Neural progenitor cell (in vitro differentiated cells): ENCODE measurements at places on chromosomes 1 and 21.

DNA sequence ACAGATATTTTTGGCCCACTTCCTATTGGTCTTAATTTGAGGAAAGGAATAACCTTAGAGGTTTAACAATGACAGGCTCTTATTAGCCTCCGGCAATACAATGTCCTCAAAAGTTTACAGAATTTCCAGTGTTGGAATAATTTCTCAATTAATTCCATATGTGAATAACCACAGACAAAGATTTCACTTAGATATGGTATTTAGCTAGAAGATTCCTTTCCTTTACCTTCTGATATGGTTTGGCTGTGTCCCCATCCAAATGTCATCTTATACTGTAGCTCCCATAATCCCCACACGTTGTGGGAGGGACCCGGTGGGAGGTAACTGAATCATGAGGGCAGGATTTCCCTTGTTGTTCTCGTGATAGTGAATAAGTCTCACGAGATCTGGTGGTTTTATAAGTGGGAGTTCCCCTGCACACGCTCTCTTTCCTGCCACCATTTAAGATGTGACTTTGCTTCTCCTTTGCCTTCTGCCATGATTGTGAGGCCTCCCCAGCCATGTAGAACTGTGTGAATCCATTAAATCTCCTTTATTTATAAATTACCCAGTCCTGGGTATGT lies 54.9 kb upstream of the RGS7 start:
- no peak for DNase-seq

DNA sequence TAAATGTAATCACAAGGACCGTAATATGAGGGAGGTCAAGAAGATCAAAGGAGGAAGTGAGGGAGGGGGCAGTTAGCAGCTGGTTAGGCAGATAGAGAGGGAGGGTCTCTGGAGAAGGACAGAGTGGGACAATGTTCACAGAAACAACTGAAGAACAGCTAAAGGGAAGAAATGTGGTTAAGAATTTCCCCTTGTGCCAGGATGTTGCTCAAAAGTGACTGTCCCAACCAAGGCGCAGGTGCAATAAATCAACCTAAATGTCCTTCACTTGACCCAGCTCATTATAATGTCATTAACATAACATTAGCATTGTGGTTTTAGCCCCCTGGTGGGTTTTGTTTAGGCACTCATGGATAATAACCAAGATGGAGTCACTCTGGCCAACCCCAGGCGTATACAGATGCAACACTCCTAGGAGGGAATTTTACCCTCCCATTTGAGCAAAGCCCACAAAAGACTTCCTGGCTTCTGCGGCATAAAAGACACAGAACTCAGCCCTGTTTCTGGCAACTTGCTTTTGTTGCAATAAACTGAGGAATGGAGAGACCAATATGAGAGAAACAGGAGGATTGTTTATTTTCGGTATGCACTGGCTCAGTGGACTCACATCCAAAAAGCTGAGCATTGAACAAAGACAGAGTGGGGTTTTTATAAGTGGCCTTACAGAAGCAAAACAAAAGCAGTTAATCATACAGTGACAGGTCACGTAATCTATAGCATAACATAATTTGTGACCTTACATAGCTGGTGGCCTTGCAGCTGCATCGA lies 7.3 kb upstream of the CA6 start:
- no peak for DNase-seq

DNA sequence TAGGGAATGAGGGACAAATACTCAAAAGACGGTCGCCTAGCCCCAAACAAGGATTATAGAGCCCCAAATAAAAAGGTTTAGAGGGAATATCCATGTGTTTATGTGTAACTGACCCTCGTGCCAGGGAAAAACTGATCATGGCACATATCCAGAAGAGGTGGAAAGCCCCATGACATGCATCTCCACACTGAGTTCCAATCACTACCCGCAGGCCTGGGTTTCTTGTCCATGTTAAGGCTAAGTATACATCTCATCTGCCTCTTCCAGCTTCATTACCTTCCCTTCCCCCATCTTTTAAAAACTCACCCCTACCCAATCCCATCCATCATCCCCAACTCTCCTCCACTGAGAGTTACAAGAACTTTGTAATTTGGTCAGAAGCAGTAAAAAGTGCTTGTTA lies 15.2 kb downstream of the GADD45A start:
- DNase-seq: no peak

DNA sequence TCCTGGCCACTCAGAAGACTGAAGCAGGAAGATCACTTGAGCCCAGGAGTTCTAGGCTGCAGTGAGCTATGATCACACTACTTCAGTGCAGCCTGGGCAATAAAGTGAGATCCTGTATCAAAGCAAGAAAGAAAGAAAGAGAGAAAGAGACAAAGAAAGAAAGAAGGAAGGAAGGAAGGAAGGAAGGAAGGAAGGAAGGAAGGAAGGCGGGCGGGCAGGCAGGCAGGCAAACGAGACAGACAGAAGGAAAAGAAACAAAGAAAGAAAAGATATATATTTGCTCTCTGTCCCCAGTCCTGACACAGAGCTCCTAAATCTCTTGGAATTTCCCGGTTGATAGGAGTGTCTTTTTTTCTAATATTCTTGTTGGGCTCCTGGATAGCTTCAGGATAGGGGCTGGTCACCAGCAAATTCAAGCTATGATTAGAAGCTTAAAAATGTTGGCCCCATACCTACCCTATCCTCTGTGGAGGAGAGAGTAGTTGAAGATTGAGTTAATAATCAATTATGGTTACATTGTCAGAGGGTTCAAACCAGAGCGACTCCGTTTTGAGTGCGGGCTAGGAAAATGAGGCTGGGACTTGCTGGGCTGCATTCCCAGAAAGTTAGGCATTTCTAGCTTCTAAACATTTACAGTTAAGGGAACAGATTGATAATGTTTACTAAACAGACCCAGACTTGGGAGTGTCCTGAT lies 3.3 kb upstream of the MIGA1 start:
- no peak for DNase-seq

GRCh38 chr1:46444466-46444865 lies 45.2 kb upstream of the DMBX1 start:
- no peak for DNase-seq

DNA sequence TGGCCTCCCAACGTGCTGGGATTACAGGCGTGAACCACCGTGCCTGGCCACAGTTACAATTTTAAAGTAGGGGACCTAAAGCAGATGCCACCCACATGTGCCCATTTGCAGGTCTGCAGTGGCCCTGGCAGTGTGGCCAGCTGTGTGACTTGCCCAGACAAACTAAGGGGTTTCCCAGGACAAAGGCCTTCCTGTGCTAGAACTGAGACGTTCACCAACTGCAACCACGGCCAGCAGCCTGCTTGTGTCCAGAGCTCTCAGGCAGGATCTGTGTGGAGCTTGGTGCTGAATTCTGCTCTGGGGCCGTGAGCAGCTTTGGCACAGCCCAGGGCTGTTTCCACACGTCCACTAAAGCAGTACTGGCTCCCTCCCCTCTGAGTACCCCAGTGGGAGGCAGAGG lies 10.6 kb upstream of the PTTG1IP start:
- no peak for DNase-seq

DNA sequence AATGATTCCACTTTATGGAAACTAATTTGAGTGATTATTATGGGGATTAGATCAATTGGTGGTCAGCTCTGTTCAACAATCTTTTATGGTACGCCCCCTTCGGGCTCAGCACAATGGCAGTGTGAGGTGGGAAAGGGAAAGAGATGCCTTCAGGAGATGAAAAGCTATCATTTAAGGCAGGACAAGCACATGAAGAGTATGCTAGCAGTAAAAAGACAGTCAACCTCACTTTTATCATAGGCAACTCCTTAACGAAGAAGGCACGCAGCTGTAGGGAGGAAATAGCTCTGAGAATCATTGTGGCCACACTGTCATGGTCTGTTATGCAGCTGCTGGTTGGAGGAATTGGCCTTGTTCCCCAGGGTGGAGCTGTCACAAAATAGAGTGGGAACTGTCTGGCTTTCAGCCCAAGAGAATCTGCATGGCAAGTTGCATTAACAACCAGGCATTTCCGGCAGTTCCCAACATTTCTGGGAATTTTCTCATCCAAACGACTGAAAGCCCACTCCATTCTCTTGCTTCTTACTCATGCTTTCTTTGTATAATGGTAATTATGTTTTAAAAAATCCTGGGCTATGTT lies 54.4 kb upstream of the BCL10 start:
- no peak for DNase-seq

- DNase-seq: peak; percentile 60
These were observed 653 bp upstream of the IFFO2 start for GRCh38 chr1:18957136-18957521.

DNA sequence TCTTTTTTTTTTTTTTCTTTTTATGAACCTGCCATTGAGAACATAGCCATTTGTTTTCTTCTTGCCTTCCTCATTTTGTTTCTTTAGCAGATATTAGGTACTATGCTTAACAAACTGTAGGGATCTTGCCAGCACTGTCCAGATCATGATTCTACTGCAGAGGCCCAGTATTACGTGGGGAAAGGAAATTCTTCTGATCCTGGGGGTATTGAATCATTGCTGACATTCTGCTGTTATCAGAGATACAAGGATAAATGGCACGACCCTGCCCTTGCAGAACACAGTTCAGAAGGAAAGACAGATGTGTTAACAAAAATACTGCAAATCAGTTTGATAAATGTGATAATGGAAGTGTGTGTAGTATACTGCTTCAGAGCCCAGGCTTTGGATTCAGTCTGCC lies 56.2 kb downstream of the BTBD8 start:
- no peak for DNase-seq

DNA sequence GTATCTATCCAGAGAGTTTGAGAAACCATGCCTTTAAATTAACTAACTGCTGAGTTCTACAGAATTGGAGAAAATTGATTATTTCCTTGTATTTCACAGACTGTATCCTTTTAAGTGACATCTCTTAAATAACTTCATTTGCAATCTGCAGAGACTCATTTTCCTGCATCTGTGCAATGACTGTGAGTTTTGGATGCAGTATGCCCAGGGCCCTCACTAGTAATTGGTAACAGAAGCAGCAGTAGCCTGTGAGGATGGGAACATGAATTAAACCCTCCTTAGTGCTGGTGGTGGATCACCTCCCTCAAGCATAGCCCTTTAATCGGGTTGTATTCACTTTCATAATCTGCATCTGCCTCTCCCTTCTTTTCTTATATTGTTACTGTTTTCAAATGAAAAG lies 21.7 kb upstream of the SH3D21 start:
- no peak for DNase-seq

GRCh38 chr1:203547771-203548421 lies 53.9 kb downstream of the OPTC start:
- no peak for DNase-seq

DNA sequence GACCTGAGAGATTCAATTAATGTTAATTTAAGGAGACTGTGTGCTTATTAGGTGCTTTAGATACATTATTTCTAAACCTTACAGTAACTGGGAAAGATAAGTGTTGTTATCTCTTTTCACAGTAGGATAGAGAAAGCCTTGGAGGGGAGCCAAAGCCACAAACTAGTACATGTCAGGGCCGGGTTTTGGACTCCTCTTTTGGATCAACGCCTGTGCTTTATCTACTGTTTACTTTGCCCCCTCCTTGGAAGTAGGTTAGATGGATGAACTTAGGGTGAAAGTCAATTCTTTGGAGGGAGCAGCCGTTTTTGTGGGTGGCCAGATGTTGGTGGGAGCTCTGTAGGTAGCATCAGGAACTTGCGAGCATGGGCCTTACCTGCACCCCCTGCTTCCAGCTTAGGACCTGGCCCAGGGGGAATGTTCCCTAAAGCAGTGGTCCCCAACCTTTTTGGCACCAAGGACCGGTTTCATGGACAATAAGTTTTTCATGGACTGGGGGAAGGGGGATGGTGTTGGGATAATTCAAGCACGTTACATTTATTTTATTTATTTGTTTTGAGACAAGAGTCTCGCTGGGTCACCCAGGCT lies 1.7 kb downstream of the HHAT start:
- no peak for DNase-seq

DNA sequence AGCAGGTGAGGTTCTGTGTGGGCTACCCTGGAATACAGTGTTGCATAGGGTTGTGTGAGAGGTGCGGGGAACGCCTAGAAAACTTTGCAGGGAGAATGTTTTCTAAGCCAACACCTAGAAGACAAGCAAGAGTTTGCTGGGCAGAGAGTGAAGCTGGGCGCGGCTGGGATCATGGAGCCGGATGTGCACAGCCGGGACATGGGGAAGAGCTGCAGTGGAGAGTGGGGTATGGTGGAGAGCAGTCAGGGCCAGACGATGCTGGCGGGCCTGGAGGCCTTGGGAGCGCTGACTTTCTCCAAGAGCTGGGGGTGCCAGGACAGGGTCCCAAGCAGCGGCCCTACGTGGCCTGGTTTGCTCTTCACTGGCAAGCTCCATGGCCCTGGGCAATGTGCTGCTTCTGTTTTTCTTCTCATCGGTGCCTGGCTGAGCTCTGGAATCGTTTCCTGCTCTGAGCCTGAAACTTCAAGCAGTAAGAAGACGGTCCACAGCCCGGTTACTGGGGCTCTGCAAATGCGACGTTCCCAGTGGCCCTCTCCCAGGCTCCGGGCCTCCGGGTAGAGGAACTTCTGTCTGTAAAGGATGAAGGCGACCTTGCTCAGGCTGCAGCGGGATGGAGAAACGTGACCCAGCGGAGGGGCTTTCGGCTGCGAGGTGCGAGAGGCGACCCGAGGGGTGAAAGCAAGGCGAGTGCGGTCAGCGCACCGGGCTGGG lies 51.9 kb upstream of the CD34 start:
- no peak for DNase-seq
